ENCODE measurements at places on chromosomes 13 and 19. TPM values are rescaled to one million over a fixed set of nuclear protein-coding genes. Genes with fewer than 3 reads are reported as not detected.

DNA sequence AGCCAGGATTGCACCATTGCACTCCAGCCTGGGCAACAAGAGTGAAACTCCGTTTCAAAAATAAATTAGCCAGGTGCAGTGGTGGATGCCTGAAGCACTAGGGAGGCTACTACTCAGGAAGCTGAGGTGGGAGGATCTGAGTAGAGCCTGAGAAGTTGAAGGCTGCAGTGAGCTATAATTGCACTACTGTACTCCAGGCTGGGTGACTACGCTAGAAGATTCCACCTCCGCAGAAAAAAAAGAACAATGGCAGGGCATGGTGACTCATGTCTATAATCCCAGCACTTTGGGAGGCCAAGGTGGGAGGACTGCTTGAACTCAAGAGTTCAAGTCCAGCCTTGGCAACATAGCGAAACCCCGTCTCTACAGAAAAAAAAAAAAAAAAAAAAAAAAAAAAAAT lies 20.5 kb downstream of the HAUS8 start:
- no peak for DNase-seq

GRCh38 chr19:40035996-40036395 lies 20.0 kb downstream of the ZNF780B start:
- no peak for DNase-seq

DNA sequence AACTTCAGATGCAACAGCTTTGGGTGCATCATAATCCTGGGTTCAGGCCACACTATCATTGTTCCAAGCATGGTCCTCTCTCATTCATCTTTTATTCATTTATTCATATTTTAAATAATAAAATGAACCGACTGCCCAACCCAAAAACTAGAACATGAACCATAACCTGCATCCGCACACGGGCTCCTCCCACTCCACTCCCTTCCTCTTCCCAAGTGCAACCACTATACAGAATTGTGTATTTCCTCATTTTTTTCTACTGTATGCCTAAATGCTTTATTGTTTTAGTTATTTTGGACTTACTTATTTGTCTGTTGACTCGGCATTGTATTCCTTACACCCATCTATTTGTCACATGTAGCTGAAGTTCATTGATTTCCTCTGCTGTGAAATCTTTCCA lies 30.7 kb upstream of the POMP start:
- no peak for DNase-seq

The CERS1 gene
- 2.2 TPM for polyA plus RNA-seq

GRCh38 chr13:72025836-72026235 lies 158.8 kb upstream of the DACH1 start:
- DNase-seq, result no peak

DNA sequence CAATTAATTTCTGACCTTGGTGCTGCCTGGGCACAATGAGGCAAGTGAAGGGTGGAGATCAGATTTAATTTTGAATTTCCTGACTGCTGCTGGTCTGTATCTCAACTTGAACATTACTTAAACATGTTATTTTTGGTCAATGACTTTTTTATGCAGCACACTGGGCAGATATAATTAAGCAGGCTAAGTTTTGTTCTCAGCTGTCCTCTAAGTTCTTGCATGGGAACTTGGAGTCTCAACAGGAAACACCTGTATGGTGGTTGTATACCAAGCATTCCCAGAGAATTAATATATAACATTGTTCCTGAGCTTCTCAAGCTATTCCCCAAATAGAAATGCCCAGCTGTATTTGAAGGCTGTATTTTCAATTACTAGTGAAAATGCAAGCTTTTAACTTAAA lies 113.5 kb upstream of the EDNRB start:
- DNase-seq, result no peak

DNA sequence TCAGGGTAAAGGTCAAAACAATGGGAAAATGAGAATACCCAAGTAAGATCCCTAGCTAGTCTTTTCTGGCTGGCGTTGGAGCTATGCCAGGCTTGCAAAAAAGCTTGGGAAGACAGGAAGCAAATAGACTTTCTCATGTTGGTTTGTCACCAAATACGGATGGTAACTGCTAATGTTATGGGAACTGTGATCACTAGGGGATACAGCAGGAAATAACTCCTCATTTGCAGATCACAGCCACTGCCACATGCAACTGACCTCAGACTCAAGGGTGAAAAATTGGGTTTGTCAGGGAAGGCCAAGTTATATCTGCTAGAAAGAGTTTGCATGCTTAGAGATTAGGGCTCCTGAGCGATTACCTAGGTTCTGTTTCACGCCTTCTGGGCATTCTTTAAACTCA lies 162.9 kb downstream of the NHLRC3 start:
- no peak for DNase-seq

DNA sequence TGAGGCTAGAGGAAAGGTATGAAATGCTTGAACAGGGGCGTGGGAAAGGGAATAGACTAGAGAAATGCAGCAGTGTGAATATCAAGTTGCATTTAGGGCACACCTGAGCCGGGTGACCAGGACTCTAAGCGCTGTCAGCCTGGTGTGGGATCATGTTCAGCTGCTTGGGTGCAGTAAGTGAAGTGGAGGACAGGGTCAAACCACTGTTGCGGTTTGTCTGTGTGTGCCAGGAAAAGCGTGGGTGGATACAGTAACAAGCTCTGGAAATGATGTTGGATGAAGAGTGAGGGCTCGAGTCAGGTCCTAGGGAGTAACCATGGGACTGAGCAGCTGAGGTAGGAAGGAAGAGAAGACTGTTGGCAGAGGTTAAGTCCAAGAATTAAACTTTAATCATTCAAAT lies 15.8 kb downstream of the DGKH start:
- DNase-seq, result no peak

- no peak for DNase-seq
Observed at GRCh38 chr19:14434543-14435319, 1.6 kb downstream of the PKN1 start.

GRCh38 chr13:112744168-112745021 lies 54.6 kb downstream of the ATP11A start:
- no peak for DNase-seq

DNA sequence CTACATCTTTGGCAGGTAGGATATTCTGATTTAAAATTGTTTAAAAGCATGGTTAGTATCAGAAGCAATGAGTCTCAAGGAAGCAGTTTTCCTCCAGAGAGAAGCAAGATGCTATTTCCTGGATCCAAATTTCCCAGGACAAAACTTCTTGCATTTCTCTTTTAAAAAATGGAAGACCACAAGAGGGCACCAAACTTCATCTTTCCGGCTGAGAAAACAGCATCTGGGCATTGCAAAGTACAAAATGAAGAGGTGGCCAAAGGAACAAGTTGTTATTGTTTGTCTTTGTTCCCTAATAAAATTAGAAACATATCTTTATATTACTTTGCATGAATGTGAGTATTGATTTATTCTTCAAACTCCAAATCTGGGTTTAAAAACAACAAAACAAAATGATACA lies 60.0 kb upstream of the LRCH1 start:
- DNase-seq, result no peak

GRCh38 chr19:2542341-2543069 lies 66.6 kb downstream of the GADD45B start:
- DNase-seq, result no peak

DNA sequence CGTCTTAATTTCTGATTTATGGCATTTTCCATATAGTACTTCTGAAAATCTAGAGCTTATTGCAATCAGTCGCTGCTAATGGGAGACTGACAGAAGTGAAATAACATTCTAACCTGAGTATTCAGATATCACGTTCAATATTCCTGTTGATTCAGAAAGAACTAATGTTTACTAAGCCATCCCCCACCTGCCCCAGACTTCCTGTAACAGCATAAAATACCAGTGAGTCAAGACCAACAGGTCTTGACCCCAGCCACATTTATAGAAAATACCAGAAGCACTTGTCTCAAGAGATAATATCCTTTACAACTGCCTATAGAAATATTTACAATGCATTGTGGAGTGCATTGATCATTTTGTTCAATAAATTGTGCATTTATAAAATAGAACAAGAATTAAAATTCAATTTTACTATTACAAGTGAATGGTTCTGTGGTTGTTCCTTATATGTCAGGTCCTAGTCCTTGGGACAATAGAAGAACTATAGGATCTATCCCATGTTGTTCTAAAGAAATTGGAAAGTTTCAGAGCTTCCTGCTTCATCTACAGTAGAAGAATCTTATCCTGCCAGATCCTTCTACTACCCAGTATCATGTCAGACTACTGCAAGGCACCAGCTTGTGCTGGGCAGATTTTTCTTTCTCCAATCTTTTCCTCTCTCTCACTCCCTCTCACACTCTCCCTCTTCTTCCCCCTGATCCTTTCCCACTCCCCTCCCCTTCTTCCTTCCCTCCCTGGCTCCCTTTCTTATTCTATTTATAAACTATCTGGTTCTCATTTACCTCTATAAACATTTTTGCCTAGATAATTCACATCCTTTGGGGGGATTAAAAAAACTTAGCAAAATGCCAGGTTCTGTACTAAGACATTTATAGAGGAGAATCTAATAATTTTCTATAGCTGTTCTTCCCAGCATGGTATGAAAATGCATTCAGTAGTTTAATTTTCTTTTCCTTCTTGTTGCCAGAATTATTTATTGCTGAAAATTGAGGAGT lies 629.9 kb downstream of the DIAPH3 start:
- DNase-seq, result no peak

The PPM1N gene
- 5.3 TPM for polyA plus RNA-seq

- no peak for DNase-seq
Observed at GRCh38 chr19:1514295-1514661, 1.5 kb upstream of the ADAMTSL5 start.

GRCh38 chr19:7877249-7877836 lies 3.2 kb upstream of the PRR36 start:
- no peak for DNase-seq

DNA sequence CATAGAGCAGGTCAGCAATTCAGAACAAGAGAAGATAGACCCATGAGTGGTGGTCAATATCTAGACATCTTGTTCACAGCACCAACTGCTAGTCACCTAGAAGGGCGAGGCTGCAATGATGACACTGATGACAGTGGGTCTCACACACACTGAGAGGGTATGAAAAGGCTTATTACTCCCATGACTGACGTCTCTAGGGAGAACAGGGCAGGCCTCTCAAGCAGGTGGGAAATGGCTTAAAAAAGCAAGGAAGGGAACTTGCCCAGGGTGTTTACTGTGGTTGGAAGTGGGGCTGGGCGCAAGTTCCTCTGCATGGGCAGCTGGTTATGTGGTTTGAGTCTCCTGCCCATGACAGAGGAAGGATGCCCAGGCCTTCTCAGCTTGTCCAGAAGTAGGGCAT lies 33.8 kb downstream of the ZNF44 start:
- DNase-seq, result no peak

The FSD1 gene
- 0.49 TPM for polyA plus RNA-seq

- DNase-seq, result no peak
Observed at GRCh38 chr19:7942981-7943443, 454 bp downstream of the TIMM44 start.
